ENCODE measurements at places on chromosomes 5 and 9.
A peak's percentile ranks its signal among the peaks of the same experiment; 100 is the strongest.

DNA sequence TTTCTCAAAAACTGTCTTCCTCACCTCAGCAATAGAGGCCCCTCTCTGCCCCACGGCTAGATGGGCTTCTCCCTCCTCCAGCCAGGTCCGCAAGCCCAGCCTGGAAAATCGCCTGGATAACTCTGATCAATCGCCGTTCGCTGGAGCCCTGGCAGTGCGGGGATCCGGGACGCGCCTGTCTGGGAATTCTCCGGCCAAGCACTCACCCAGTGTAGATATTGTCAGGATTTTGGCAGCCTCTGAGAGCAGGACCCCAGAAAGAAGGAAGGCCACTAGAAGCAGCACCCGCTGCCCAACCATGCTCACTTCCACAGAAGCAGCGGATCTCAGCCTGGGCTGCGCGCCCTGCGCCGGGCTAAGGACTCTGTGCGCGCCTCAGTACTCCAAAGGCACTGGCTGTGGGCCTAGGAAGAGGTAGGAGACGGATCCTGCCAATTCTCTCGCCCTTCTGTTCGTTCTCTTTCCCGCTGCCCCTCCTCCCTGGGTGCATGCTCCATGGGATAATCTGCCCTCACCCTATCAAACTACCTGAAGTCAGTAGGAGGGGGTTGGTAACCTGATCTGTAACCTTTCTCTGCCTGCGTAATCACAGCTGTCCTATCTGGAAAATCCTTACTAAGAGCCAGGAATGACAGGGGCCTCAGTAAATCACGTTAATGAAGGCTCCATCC is at the start of gene UGT3A1:
Gene UGT3A1 (minus strand): TSS at position 450 of the 671 bp plus-strand sequence. CDS start 150 bp downstream, at position 300.
- no peak for DNase-seq

DNA sequence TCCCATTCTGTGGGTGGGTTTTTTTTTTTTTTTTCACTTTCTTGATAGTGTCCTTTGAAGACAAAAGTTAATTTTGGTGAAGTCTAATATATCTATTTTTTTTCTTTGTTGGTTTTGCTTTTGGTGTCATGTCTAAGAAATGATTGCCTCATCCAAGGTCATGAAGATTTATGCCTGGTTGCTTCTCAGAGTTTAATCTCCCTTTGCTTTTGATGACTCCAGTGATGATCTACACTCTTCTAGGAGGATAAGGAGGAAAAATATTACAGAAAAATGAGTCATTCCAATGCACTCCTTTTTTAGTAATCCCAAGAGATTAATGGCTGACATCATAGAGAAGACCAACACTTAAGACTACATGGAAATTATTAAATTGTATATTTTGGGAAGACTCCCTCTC is 79.7 kb upstream of the ICE1 start:
- peak; percentile 78 for DNase-seq

DNA sequence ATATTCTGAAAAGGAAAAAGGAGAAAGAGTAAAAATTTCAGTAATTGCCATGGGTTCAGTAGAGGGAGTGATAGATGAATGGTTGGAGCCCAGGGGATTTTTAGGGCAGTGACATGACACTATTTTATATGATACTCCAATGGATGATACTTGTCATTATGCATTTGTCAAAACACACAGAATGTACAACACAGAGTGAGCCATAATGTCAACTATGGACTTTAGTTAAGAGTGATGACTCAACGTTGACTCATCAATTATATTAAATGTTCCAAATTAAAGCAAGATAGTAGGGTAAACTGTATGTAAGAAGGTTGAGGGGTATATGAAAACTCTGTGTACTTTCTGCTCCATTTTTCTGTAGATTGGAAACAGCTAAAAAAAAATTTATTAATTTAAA is 586.4 kb downstream of the TAF11L14 start:
- no peak for DNase-seq

- no peak for DNase-seq
Measured at GRCh38 chr5:1814183-1815020, 13.2 kb downstream of the NDUFS6 start.

DNA sequence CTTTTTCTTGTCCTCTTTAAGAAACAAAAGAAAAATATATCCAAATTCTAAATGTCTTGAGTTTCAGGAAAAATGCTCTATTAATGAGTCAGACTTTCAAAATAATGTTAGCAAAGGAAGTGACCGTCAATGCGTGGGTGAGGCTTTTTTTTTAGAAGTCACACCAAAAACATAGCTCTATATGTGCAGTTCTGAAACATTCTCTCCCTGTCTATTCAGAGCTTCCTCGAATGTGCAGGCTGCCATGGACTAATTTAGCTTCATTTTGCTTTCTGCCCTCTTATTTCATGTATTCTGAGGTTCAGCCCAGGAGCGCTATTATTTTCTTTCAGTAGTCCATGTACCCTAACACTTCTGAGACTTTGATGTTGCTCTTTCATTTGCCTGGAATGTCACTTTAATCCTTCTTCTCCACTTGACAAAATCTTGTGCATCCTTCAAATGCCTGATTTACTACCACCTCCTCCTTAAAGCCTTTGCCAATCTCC is 72.5 kb upstream of the RASA1 start:
- peak; percentile 59 for DNase-seq

GRCh38 chr9:120891245-120891883 is 14.4 kb upstream of the PHF19 start:
- DNase-seq: peak; percentile 55

GRCh38 chr5:180330810-180331646 is 22.1 kb downstream of the GFPT2 start:
- peak; percentile 100 for DNase-seq

GRCh38 chr5:113164021-113164420 is 187.4 kb downstream of the DCP2 start:
- no peak for DNase-seq

DNA sequence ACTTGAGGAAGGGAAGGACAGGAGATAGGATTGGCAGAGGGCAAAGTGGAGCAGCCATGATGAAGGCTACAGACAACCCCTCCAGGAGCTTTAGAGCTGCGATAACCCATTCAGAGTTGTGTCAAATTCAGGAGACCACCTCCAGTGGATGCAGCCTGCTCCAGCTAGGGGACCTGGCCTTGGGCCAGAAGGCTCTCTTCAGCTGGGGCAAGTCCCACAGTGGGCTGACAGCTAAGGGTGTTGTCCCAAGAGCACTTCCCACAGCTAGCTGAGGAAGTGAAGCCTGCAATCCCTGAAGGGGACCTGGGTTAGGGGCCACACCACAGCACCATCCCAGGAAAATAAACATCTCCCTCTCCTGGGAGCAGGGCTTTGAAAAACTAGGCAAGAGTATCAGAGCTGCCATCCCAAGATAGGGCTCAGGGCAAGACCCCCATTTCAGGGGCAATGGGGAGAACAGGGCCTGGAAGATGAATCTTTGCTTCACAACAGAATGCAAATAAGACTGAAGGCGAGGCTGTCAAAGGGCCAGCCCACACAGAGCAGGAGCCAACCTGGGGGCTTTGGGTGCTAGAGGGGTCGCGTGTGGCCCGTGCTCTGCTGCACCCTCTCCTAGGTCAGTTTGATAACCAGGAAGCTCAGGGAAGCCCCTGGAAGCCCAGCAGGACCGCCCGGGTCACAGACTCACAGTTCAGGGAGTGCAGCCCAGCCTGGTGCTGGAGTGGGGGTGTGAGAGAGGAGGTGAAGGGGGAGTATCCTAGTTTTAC is 19.3 kb upstream of the DAPK1 start:
- DNase-seq: no peak

DNA sequence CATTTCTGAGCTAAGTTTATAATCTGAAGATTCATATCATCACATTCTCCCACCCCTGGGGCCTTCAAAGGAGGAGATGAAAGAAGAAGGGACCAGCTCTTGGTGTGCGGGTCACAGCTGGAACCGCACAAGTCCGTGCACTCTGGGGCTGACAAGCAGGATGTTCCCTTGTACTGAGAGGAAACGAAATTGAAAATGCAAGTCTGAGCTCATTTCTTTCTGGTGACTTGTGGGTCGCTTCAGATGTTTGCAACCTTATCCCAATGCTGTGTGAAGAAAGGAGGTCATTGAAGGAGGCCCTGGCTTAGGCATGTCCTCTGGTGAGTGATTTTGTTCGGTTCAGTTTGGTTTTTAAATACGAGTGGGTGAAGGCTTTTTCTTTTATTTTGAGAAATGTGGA is 59.6 kb downstream of the C9orf152 start:
- peak; percentile 55 for DNase-seq

- DNase-seq: peak; percentile 73
Measured at GRCh38 chr9:98851730-98852459, 44.4 kb downstream of the GALNT12 start.

DNA sequence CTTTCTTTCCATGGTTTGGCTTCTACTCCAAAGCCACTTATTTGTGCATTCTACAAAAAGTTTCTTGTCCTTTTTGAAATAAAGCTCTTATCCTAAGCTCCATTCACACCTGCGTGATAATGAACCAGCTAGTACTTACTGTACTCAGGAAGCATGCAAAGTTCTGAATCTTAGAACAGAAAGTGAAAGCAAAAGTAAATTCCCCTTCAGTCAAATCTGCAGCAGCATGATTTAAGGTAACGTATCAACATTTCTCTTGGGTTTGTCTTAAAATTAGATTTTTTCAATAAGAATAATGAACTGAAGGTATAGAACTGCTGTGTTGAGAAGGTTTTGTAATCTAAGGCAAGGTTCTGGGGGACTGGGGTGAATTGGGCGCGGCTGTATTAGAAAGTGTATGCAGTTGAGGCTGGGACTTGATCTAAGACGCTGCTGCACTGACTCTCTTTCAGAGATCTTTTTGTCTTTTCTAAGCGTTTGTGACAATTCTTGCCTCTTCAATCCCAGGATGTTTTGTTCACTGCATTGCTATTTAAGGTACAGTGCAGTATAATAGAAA is at the start of gene ERAP2:
Gene ERAP2 (plus strand): TSS at position 209 of the 559 bp plus-strand sequence. CDS start 3,186 bp downstream, outside the sequence.
- peak; percentile 80 for DNase-seq
